ENCODE measurements at places on chromosomes 2 and 18.

DNA sequence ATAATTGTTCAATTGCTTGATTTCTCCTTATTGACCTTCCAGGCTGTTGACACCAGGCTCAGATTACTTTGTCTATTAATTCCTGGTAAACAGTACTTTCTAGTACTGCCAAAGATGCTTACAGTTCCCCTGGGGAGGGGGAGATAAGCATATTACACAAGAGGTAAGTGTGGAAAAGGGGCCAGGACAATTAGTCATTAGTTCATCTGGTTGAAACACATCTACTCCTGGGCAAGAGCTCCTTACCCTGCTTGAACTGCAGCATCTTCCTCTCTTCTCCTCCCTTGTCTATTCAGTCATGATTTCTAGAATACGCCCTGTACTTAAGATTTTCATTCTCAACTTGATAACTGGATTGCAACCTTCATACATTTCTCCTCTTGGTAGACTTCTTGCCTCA is 10.4 kb upstream of the SPATS2L start:
- no peak for DNase-seq

GRCh38 chr2:98815795-98816194 is 84.9 kb upstream of the MGAT4A start:
- no peak for DNase-seq

- peak; percentile 69 for DNase-seq
These were observed 133.9 kb downstream of the MAP4K4 start for GRCh38 chr2:101831351-101831865.

- DNase-seq, result no peak
These were observed 20.3 kb upstream of the KDM3A start for GRCh38 chr2:86420913-86421312.

GRCh38 chr2:68119504-68119903 is 38.2 kb upstream of the PNO1 start:
- no peak for DNase-seq

GRCh38 chr18:39462436-39462835 is 1896.8 kb upstream of the CELF4 start:
- no peak for DNase-seq

DNA sequence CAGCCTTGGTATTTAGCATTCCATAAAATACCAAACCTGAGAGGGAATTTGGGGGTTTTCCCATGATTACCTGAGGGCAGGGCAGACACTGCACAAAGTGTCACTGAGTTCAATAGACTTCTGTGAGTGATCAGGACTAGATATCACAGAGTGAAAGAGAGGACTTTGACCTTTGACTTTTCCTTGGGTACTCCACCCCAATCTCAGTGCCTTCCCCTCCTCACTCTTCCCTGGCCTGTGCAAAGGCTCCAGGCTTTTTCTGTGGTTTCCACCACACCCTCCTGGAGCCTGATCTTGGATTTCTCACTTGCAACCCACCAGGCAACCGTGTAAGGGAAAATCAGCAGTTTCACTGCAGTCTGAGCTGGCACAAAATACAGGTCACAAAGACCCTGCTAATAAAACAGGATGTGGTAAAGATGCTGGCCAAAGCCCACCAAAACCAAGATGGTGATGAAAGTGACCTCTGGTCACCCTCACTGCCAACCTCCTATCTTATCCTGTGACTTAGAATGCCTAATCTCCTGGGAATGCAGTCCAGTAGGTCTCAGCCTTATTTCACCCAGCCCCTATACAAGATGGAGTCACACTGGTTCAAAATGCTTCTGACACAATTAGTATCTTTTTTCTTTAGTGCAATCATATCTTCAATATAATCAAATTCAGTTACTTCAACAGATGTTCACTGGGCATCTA is 64.0 kb downstream of the BOD1L2 start:
- DNase-seq, result no peak

DNA sequence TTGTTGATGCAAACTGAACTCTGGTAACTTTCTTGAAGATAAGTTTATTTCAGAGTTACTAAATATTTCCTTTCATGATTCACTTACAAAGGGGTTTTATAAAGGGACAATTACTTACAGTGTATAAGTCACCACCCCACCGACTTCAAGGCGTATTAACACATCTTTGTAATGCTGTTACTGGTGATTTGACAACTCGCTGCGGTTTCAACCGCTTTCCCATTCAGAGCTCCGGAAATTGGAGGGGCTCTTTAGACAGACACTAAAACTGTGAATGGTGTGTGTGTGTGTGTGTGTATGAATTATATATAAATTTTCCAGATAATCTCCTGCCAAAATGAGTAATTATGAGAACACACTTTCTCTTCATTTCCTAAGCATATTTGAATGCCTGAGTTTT is 4.9 kb downstream of the TM4SF20 start:
- no peak for DNase-seq

GRCh38 chr2:112184121-112184520 is 45.9 kb downstream of the FBLN7 start:
- DNase-seq, result no peak

DNA sequence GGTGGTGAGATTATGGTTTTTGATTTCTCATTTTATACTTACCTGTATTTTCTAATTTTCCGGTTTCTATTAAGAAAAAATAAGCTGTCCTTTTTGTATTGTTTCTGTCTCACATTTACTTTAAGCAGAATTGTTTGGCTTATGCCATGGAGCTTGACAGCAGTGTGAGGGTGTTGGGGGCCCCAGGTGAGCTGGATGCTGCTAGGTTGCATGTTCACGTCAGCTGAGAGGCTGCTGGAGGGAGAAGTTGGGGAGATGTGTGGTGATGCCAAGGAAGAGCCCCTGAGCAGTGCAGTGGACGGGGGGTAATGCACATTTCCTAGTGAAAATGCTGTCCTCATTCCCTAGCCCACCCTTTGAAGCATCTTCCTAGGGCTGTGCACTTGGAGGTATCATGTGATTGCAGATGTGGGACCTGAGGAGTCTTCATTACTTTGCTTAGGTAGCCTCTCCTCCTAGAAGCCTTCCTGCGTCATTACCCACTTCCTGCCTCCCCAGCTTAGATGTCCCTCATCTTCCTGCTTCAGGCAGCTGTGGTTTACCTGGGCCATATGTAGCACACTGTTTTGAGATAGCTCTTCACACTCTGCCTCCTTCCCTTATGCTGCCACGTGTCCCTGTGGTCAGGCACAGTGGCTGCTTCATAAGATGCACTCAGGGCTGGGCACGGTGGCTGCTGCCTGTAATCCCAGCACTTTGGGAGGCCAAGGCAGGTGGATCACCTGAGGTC is 16.2 kb downstream of the ATG16L1 start:
- no peak for DNase-seq

- DNase-seq, result no peak
These were observed 81.6 kb upstream of the CTDP1 start for GRCh38 chr18:79597831-79598632.

DNA sequence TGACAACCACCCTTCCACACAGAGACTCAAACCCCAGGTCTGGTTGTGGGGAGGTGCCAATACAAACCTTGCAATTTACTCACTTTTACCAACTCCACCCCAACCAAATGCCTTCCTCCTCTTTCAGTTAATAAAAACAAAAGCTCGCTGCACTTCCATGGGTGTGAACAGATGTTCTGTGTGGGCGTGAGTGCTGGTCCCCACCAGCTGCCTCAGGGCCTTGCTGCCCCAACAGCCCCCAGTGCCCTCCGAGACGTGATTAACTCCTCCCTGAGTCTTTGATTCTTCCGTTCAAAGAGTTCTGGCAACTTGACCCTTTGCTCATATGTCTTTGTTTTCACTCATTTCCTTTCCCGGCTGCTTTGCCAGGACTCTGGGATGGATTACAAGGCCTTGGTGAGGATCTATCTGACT is 258.9 kb upstream of the CXCR4 start:
- DNase-seq, result no peak

All from D341Med (cell line).